PC-9 (cell line): ENCODE measurements at places on chromosomes 3 and 15. TPM values are rescaled to one million over a fixed set of nuclear protein-coding genes. Genes with fewer than 3 reads are reported as not detected.

TRPM1 gene
- total RNA-seq: not detected in 2 replicates

- DNase-seq: no peak
Measured at GRCh38 chr15:74542166-74543042, 1.4 kb downstream of the ARID3B start.

- DNase-seq: no peak
Measured at GRCh38 chr15:57820119-57820518, 113.6 kb downstream of the POLR2M start.

GRCh38 chr15:35123743-35124142 lies 38.6 kb upstream of the NANOGP8 start:
- no peak for DNase-seq

DNA sequence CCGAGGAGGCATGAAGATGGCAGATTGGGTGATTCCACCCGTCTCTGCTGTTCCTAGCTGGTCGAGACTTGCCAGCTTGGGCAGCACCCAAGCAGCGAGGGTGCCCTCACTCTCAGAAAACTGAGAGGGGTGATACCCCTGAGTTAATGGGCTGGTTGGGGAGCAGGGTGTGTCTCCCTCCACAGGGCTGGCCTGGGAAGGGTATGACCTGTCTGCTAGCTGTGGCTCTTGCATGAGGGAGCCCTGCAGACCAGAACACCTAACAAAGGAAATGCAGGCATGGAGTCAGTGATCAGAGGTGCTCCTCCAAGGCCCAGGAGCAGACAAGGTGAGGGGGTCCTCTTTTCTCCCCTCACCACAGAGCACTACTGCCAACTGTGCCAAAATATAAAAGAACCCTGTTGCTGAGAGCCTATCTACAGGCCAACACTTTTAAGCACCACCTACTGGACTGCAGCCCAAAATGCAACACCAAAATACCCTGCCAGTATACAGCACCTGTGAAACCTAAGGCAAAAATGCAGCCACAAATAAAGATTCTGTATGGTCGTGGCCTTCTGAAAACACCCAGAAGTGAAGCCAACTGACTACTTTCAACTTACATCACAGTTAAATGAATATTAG lies 35.8 kb upstream of the PPM1L start:
- no peak for DNase-seq

DNA sequence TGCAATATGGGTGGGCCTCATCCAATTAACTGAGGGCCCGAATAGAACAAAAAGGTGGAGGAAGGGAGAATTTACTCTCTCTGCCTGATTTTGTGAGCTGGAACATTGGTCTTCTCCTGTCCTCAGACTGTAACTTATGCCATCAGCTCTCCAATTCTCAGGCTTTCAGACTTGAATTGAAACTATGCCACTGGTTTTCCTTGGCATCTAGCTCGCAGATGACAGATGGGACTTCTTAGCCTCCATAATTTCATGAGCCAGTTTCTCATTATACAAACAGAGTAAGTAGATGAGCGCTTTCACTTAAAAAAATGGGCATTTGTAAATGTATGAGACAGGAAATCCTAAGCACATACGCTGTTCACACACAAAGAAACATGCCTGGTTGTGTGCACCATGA lies 8.7 kb upstream of the PTX3 start:
- DNase-seq: no peak

- no peak for DNase-seq
Measured at GRCh38 chr15:64099379-64099778, 3.6 kb downstream of the SNX1 start.

DNA sequence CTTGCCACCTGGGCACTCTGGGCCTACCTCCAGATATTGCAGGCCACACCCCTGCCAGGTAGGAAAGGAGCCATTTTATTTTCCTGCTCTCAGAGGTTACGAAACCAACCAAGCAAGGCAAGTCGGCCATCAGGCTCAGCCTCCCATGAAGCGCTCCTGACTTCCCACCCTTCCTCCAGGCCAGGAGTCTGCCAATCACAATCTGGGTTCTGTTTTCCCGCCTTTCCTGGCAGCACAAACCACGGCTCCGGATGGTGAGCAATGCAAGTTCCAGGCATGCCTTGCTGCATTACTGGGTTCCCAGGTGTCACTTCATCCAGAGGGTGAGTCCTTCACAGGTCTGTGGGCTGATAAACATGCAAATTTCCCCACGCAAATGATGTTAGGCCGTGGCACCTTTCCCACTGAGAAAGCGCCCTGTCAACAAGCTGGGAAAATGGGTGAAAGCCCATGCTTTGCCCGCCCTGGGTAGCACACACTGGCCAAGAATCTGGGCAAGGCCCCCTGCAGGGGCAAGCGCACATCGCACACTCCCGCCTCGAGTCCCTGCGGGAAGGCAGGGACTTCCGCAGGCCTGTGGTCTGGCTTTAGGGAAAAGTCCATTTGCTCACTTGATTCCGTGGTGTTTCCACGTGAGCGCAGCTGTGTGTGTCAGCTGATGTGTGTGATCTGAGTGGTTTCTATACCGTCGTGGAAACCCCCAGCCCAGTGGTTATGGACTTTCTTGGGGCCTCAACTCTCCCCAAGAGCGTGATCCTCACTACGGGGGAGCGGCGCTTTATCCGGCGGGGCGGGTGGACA lies 61.6 kb upstream of the RYK start:
- peak; percentile 94 for DNase-seq

THSD4 gene
- total RNA-seq: 29.3 and 33.1 TPM in 2 replicates

PLS1 gene
- total RNA-seq: 50.4 and 53.8 TPM in 2 replicates

DNA sequence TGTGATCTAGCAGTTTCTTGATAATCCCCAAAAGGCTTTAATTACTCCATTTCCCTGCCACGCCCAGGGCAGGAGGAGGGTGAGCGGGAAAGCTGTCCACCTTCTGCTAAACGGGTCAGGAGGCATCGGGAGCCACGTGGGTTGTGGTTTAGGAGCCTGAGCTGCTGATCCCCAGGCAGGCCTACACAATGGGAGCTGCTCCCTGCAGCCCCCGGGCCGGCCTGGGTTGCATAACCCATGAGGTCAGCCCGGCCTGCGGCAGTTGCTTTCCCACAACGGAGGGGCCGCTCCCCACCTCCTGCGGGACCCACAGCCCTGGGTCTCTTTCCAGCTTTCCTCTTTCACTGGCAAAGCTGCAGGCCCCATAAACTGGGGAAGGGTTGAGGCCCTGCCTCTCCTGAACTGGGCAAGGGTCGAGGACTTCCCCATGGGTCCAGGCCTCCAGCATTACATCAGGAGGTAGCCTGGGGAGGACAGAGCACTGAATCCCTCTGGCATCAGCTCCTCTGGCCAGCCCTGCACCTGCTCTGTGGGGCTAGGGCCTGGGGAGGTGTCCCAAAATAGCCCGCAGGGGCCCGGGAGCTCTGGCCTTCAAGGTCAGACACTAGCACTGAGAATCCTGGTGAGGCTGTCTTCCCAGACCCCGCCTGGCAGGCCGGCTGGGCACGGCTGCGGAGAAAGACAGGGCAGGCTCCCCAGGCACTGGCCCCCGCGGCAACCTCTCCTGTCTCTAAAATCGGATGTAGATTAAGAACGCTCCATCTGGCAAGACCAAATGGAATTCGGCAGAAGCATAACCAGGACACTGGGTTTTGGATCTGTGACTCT lies 47.3 kb downstream of the ZDHHC19 start:
- DNase-seq: peak; percentile 48

SCG5 gene
- 0.39 TPM in 1 of 2 replicates, not detected in the other for total RNA-seq

GCSAM gene
- total RNA-seq: not detected in 2 replicates

PRICKLE2 gene
- total RNA-seq: 7.9 and 9.3 TPM in 2 replicates

CHRD gene
- total RNA-seq: not detected in 2 replicates

- no peak for DNase-seq
Measured at GRCh38 chr15:48875241-48875960, 2.5 kb upstream of the EID1 start.

- no peak for DNase-seq
Measured at GRCh38 chr3:71528816-71529215, 54.7 kb downstream of the FOXP1 start.

- DNase-seq: no peak
Measured at GRCh38 chr15:70118599-70118998, 20.9 kb upstream of the TLE3 start.

GRCh38 chr3:69235882-69236281 lies 113.5 kb upstream of the LMOD3 start:
- no peak for DNase-seq
